Endodermal cell (in vitro differentiated cells): ENCODE measurements at places on chromosomes 13 and 19. TPM values are rescaled to one million over a fixed set of nuclear protein-coding genes. Genes with fewer than 3 reads are reported as not detected.

DNA sequence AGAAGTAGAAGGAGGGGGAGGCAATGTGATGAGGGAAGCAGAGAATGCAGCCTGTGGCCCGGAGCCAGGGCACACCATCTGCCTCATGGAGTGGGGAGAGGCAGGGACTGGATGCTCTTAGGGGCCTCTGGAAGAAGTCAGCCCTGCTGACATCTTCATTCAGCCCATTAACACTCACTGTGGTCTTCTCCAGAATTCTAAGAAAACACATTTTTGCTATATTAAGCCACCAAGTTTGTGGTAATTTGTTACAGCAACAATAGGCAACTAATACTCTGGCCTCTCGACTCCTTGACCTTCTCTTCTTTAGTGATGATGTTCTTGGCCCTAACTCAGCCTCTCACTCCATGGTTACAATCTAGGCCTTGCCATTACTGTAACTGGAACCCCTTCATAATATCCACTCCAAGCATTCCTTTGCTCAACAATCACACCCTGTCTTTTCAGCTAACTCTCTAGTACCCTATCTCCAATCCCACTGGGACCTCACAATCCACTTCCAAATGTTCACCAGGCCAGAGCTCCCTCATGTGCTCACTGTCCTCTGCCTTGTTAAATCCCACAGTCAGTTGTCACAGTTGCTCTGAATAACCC, 98.5 kb downstream of the MIPEP start:
- no peak for DNase-seq
- H3K4me1 ChIP-seq: no peaks in the 10 kb centered on the region
- no peak overlapping the region for H3K27ac ChIP-seq
- no peak overlapping the region for H3K4me3 ChIP-seq
- H3K36me3 ChIP-seq: no peaks in the 10 kb centered on the region

DNA sequence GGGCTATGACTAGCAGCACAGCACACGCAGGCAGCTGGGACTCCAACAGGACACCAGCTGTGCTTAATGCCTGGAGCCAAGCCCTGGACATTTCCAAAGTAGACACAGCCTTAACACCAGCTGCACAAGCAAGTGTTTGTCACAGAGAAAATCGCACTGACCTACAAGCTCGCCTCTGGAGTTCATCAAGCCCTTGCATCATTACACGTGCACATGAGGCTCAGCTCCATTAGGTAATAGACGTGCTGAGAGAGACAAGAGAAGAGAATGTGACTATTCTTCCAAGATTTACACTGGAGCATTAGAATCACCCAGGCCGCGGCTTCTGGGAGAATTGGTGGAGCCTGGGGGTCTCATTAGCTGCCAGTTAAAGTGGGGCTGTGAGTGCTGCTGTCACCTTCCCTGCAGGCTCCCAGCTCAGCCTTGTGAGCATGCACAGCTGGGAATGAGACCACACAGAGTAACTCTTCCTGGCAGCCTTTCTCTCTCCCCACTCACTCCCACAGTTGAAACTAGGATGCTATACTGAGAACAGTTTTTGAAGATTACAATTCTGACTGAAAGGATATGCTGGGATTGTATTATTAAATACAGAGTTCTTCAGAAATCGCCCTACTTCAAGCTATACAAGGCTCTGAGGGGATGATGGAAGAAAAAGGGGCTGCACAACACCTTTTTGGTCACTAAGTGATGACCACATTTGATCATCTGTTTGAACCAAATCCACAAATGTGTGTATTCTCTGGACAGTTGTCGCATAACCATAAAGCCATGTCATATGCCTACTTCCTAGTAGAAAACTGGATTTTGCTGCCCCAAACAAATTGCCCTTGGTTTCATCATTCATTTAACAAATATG, 10.5 kb downstream of the STOML3 start:
- H3K4me1 ChIP-seq: peaks cover 5% of the 10 kb centered on the region
- peak overlapping the region; percentile 75 for H3K27ac ChIP-seq
- no peaks in the 10 kb centered on the region for H3K27me3 ChIP-seq

Gene ENOX1
- 0.33 to 0.42 TPM in 2 of 3 replicates, not detected in the other for total RNA-seq

Gene PTH2
- total RNA-seq: not detected in 3 replicates

DNA sequence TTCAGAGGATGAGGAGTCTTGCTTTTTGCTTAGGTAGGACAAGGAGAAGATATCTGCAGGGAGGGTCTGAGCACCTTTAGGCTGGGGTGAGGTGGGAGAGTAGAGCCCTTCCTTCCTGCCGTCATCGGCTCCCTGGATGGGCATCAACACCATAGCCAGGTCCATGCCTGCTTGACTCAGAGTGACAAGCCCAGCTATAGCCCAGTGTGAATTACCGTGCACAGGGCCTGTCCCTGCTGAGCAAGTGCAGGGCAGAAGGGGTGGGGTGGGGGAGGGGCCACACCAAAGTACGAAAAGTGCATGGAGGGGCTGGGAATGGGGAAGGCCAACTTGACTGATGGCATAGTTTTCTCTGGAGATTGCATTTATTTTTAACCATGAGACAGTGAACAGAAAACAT, 30.3 kb upstream of the RNF113B start:
- H3K36me3 ChIP-seq: peaks cover 69% of the 10 kb centered on the region
- no peaks in the 10 kb centered on the region for H3K27me3 ChIP-seq
- no peaks in the 10 kb centered on the region for H3K4me1 ChIP-seq
- H3K4me3 ChIP-seq: no peak overlapping the region

DNA sequence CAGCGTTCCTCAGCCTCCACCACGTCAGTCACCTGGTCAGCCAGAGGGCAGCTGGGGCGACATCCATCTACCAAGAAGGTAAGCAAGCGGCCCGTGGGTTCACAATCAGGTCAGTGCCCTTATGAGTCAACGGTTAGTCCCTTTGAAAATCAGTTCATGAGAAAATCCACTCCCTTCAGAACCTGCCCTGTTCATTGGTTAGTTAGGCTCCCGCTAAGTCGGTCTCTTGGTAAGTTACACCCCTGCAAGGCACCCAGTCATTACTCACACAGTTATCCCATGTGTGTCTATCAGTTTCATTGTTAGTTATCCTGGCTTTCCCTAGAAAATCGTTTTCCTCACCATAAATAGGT, 564 bp downstream of the SIGLECL1 start:
- H3K4me1 ChIP-seq: no peaks in the 10 kb centered on the region
- H3K27ac ChIP-seq: no peak overlapping the region
- no peak overlapping the region for H3K4me3 ChIP-seq
- H3K27me3 ChIP-seq: no peaks in the 10 kb centered on the region

DNA sequence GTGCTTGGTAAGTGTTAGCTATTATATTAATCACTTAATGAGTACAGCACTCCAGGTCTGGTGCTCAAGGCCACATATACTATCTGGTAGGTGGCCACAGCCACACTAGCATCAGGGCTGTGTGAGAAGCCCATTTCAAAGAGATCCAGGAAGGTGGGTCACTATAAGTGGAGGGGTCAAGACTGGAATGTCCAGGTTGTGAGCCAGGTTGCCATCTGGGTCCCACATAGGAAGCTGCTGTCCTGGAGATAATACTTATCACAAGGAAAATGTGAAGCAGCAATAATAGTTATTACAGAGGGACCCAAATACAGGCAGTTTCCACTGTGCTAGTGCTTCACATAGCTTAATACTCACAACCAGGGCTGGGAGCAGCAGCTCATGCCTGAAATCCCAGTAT, 13.1 kb downstream of the C19orf47 start:
- H3K4me1 ChIP-seq: no peaks in the 10 kb centered on the region
- H3K27ac ChIP-seq: no peak overlapping the region
- H3K27me3 ChIP-seq: no peaks in the 10 kb centered on the region

DNA sequence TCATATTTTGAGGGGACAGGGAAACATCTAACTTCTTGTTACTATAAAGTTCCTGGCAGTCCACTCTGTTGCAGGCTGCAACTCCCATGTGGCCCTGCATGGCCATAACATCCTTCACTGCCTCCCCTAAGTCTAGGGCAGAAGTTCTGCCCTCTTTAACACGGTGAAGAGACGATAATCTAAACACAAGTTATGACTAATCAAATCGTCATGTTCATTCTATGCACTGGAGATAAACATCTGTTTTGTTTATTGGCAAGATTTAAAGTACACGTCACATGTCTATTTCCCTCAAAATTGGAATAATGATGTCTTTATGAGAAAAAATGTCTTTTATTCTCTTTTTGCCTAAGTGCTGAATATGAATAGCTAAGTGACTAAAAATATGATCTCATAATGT, 1629.4 kb downstream of the PCDH9 start:
- H3K27ac ChIP-seq: no peak overlapping the region
- peaks cover 29% of the 10 kb centered on the region for H3K27me3 ChIP-seq
- no peak overlapping the region for H3K4me3 ChIP-seq
- DNase-seq: no peak
- no peaks in the 10 kb centered on the region for H3K36me3 ChIP-seq

Gene KCNJ14
- 0.99 and 1.1 TPM in 2 replicates for total RNA-seq

DNA sequence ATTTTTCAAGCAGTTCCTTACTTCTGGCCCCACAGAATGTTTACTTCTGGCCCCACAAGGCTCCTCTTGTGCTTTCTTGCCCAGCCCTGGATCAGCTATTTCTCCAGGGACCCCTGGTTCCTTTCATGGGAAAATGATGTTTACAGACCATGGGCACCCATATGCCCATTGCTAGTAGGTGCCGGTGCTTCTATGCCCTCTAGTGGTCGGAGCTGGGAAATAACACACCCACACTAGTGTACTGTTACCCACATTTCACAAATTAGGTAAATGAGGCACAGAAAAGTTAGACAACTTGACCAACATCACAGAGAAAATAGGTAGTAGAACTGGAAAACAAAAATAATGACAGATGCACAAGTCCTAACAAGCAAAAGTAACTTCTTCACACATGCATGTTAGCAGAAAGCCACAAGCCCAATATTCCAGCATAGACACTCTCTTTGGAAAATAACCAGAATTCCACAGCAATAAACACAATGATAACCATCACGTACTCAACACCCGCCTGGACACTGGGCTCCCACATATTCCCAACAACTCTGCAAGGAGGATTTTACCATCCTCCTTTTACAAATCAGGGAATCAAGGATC, 1.3 kb upstream of the CEACAM6 start:
- no peak overlapping the region for H3K27ac ChIP-seq
- no peaks in the 10 kb centered on the region for H3K4me1 ChIP-seq
- H3K36me3 ChIP-seq: no peaks in the 10 kb centered on the region
- no peak overlapping the region for H3K4me3 ChIP-seq

Gene P2RY11
- total RNA-seq: 14.2 and 14.8 TPM in 2 replicates

DNA sequence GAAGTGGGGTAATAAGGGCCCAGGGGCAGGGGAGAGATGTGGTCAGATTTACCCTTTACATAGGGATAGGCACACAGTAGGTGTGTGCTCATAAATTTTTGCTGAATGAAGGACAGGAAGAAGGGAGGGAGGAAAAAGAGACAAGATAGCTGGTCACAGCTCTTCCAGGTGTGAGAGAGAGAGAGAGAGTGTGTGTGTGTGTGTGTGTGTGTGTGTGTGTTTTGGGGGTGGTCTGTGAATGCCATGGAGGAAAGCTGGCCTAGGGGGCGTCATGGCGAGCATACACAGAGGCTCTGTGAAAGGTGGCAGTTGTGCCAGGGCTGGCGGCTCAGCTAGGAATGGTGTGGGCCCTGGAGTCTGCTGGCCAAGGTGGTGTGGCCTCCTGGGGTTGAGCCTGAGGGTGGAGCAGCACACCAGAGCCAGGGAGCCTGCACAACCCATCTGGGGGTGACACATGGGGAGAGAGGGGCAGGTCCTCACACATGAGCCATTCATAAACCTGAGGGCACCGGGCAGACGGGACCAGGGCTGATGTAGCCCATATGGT, 6.0 kb upstream of the PRX start:
- H3K27ac ChIP-seq: no peak overlapping the region
- DNase-seq: no peak

DNA sequence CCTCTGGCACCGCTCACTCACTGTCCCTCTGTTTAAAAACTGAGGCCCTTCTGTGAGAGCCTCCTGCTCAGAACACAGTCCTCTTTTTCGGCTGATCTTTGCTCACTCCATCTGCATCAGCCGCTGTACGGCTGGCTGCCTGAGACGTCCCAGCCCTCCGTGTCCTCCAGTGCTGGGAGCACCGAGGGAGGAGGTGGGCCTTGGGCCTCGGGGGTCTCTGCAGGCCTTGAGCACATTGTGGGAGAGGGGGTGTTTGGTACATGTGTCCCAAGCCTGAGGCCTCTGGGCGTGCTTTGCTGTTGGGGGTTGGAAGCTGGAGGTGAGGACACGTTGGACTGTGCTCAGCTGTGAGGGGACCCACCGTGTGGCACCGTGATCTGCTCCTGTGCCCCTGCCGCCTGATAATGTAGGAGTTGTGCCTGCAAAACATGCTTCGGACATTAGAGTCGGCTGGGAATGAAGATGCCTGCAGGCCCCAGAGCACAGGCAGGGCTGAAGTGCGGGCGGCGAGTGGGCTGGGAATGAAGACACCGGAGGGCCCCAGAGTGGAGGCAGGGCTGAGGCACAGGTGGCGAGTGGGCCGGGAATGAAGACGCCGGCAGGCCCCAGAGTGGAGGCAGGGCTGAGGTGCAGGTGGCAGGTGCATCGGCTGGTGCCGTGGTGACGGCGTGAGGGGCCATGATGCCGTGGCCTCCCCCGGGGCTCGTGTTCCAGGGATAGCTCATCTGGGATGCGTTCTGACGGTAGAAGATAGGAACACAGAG, 30.6 kb downstream of the MCF2L start:
- H3K27me3 ChIP-seq: no peaks in the 10 kb centered on the region
- H3K36me3 ChIP-seq: no peaks in the 10 kb centered on the region
- peak overlapping the region; percentile 11 for H3K27ac ChIP-seq
- DNase-seq: no peak

Gene CNN1
- 16.2 and 24.0 TPM in 2 replicates for total RNA-seq

Gene SH2D3A
- 10.4 to 16.8 TPM (median 10.7 TPM) in 3 replicates for total RNA-seq

Gene CEACAM8
- total RNA-seq: not detected in 2 replicates

DNA sequence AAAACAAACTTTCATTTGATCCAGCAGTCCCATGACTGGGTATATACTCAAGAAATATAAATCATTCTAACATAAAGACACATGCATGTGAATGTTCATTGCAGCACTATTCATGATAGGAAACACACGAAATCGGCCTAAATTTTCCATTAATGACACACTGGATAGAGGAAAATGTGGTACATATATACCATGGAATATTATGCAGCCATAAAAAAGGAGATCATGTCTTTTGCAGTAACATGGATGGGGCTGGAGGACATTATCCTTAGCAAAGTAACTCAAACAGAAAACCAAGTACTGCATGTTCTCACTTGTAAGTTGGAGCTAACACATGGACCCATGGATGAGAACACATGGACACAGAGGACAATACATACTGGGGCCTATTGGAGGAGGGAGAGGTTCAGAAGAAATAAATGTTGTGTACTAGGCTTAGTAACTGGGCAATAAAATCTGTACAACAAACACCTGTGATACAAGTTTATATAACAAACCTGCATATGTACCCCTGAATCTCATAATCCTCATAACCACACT, 283.6 kb downstream of the LMO7 start:
- no peak overlapping the region for H3K27ac ChIP-seq
- DNase-seq: no peak
- H3K27me3 ChIP-seq: no peaks in the 10 kb centered on the region
- H3K4me3 ChIP-seq: no peak overlapping the region
- no peaks in the 10 kb centered on the region for H3K36me3 ChIP-seq
- H3K4me1 ChIP-seq: no peaks in the 10 kb centered on the region

Gene IRGC
- total RNA-seq: not detected in 2 replicates
